ENCODE measurements at places on chromosomes 4 and X. TPM values are rescaled to one million over a fixed set of nuclear protein-coding genes. Genes with fewer than 3 reads are reported as not detected.

The TLR7 gene
- 0.04 TPM for polyA plus RNA-seq

The OPRPN gene
- polyA plus RNA-seq: not detected

The STARD8 gene
- 0.75 TPM for polyA plus RNA-seq

The BMP3 gene
- polyA plus RNA-seq: 0.12 TPM

The AP1S2 gene
- 5.2 TPM for polyA plus RNA-seq

The DOCK11 gene
- polyA plus RNA-seq: 3.7 TPM
